ENCODE measurements at places on chromosomes 11 and 22.
A peak's percentile ranks its signal among the peaks of the same experiment; 100 is the strongest.

GRCh38 chr11:110339456-110340250 is 43.2 kb upstream of the RDX start:
- no peak for DNase-seq

- no peak for DNase-seq
Observed at GRCh38 chr22:34297536-34298120, 377.4 kb upstream of the LARGE1 start.

- DNase-seq: peak; percentile 75
Observed at GRCh38 chr11:119306373-119306890, 10.5 kb downstream of the MCAM start.

GRCh38 chr11:116415095-116415494 is 357.7 kb downstream of the BUD13 start:
- DNase-seq: no peak

DNA sequence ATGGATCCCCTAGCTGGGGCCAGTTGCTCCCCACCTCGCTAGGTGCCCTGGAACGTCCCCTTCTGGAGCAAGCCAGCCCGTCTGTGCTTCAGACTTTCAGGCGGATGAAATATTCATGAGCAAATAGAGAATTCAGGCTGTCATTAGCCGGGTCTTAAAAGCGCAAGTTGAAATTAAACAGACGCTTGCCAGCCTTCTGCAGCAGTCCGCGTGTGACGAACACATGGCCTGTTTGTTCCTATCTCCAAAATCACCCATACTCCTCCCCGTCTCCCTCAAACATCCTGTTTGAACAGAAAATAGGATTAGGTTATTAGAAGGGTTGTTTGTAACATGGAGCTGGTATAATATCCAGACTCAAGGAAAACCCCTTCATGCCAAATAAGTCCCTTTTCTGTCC is 38.7 kb downstream of the MYO18B start:
- peak; percentile 86 for DNase-seq

GRCh38 chr11:19553683-19554333 is 158.8 kb upstream of the NAV2 start:
- peak; percentile 84 for DNase-seq

DNA sequence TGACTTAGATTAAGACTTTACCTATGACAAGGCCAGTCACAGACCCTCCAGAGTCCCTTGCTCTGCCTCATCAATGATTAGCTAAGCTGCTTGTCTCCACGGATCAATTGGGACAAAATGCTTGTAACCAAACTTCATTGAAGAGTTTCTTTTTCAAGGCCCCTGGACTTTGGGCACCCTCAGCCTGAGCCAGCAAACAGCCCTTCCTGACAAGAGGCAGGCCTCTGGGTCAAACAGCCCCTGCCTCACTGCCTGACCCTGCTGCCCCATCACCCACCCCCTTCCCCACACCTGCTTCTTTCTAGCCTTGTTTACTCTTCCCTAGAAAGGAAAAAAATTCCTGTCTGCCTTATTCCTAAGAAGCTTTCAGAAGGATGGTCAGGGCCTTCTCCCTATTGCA is 26.3 kb upstream of the CDON start:
- no peak for DNase-seq

DNA sequence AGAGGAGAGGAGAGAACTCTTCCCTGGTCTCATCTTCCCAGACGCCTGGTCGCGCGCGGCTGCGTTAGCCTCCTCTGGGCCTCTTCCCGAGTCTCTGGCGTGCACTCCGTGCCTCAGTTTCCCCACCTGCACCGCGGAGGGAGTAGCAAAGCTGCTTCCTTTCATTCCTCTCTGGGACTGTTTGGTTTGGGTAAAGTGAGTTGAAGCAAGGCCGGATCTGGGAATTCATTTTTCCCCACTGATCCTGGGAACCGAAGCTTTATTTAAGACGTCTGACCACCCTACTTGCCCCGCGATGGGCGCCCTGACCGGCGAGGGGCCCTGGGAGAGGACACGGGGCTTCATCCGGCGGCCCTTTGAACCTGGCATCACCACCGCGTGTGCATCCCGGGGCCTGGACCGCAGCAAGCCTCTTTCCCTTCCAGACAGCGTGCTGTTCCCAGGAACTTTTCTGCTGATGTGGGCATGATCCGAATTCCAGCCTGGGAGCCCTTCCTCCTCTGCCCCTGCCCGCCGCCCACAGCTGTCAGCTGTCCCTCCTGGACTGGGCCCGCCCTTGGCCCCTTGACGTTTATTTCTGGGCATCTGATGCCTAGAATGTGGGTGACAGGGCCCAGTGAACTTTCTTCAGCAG is 758 bp downstream of the LDLRAD3 start:
- DNase-seq: no peak

- peak; percentile 54 for DNase-seq
Observed at GRCh38 chr11:304915-305843, 2.4 kb upstream of the IFITM2 start.

DNA sequence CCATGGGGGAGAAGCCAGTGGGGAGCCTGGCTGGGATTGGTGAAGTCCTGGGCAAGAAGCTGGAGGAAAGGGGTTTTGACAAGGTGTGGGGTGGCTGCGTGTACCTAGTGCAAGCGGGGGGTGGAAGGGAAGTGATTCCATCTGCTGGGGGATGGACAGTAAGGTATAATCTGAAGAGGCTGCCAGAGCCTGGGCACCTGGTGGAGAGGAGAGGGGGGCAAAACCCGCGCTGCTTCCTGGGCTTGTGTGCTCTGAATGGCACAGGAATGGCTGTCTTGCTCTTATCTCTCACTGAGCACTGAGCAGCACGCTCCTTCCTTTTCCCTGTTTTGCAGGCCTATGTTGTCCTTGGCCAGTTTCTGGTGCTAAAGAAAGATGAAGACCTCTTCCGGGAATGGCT is 988 bp downstream of the BANF1 start:
- DNase-seq: no peak

DNA sequence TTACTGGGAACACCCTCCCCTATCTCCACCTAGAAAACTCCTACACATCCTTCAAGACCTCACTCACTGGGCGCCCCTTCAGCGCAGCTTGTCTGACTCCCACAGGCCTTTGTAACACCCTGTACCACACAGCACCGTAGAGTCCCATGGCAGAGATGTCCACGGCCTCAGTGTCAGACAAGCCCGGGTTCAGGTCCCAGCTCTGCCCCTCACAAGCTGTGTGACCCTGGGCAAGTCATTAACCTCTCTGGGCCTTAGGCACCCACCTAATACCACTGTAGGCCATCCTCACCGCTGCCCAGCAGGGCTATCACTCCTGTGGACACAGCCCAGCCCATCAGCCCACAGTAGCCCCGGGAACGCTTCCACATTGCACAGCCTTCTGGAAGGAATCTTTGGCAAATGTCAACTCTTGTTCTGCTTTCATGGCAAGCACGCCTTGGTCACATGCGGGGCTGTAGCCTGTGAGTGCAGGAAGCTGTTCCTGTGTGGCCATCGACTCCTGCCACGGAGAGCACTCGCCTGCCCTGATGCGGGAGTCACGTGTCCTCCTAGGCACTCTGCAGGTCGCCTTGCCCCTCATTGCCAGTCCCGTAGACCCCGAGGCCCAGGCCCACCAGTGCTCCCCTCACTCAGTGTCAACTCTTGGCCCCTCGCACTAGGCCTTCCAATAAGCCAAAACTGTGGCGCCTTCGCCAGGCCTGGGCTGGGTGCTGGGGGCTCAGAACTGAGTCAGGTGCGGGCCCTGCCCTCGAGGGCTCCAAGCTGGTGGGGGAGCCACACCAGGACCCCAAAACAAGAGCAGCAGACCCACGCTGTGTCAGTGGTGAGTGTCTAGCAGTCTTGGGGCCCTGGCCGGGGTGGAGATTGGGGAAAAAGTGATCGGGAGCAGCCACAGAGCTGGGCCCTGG is 32.9 kb upstream of the RFPL3 start:
- peak; percentile 28 for DNase-seq

DNA sequence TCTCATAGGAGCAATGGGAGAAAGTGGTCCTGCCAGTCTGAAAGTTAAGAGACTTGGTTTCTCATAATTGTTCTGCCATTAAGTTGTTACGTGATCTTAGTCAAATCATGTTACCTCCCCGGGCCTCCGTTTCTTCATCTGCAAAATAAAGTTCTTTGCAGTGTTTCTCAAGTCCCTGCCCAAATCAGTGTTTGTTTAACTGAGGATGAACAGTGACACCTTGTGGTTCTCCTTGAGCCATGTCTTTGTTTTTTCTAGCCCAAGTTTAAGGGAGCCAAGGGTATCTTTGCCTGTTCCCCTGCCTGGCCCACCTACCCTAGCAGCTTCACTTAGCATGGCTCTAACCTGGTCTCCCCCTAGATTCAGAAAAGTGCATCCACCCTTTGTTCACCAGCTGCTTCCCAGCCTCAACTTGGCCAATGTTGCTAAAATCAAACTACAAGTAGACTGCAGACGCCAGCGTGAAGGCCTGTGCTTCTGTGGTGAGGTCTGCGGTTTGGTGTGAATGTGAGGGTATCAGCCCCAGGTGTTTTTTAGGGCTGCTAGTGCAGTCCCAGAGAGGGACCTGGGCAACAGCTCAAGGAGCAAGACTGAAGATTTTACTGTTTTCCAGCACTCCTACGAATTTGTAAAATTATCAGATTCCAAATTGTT is 35.5 kb downstream of the FZD4 start:
- no peak for DNase-seq

DNA sequence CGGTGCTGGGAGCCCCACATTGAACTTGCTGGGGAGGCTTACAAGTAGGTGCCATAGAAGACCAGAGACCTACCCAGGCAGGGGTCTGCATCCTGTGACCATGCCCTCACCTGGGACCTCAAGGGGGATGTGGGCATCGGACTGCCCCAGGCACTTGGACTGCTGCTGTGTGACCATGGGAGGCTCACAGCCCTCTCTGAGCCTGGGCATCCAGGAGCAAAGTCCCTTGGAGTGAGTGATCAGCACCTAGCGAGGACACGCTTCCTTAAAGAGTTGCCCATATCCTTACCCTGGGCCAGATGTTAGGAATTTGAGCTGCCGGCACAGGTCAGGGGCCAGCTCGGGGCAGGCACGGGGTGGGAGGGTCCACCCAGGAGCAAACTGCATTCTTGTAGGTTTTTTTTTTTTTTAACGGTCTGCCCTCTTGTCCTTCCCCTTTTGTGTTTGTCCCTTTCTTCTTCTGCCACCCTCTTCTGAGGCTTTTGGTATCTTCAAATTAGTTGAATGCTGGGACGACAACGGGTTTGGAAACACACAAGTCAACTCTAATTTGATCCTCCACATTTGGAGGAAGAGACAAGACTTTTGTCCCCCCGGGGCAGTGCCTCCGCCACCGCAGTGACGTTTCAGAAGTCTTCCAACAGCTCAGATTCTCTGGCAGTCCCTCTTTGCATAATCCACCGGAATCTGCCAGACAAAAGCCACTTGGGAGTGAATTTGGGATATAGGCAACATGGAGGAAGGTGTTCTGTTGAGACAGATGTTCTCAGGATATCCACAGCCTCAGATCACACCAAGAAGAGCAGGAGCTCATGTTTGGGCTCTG is 46.1 kb upstream of the LINC01488 start:
- DNase-seq: no peak

- DNase-seq: no peak
Observed at GRCh38 chr11:57124505-57124904, 57.2 kb upstream of the LRRC55 start.

- DNase-seq: peak; percentile 54
Observed at GRCh38 chr11:10858439-10859325, 829 bp upstream of the ZBED5 start.

GRCh38 chr11:10459029-10459970 is 4.2 kb downstream of the AMPD3 start:
- no peak for DNase-seq

GRCh38 chr11:84249344-84250135 is 963.4 kb upstream of the CCDC90B start:
- DNase-seq: no peak

DNA sequence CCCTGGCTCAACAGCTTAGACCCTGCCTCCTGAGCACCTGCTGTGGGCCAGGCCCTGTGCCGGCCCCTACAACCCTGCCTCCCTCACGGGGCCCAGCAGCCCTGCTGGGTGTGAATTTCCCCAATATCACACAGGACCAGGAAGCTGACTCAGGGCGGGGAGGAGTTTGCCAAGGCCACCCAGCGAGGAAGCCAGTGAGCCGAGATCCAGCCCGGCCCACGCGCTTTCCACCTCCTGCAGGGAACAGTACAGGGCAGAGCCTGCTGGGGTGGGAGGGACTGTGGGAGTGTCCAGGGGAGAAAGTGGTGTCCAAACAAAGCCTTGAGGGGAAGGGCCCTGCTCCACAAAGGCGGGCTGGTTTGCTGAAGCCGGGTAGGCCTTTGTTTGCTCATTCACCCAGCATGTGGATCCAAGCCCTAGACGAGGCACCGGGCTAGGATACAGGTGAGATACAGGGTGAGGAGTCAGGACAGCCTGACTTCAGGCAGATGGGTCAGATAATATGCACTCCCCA is 26.8 kb downstream of the RPL3 start:
- peak; percentile 96 for DNase-seq

- DNase-seq: no peak
Observed at GRCh38 chr22:23889620-23890019, 4.6 kb upstream of the MIF start.

DNA sequence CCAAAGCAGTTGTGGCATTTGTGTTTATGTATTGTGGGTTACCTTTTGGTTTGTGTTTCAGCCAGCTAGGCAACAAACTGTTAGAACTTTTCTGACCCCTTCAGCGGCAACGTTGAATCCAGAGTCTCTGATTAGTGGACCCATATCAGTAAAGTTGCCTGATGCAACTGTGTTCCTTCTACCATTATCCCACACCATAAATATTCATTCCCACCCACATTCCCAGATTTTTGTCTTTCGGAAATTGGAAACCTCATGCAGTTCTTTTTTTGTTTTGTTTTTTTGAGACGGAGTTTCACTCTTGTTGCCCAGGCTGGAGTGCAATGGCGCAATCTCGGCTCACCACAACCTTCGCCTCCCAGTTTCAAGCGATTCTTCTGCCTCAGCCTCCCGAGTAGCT is 30.7 kb upstream of the RBX1 start:
- DNase-seq: no peak

DNA sequence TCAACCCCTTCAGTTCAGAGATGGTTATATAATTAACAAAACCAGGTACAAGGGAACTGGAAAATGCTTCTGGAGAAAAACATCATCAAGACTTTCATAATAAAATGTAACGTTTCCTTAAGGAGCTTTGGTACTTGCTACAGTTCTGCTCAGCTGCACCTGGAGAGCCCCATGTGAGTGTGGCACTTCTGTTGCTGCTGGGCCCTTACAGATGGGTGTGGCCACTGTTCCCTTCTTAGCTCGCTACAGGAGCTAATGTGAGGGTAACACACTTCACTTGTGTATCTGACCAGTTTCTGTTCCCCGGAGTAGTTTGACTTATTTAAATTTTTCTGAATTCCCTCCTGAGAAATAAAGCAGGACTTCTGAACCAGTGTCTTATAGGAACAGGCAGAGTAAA is 4.0 kb downstream of the POU2AF3 start:
- DNase-seq: no peak
